ENCODE measurements at places on chromosomes 4 and X.

DNA sequence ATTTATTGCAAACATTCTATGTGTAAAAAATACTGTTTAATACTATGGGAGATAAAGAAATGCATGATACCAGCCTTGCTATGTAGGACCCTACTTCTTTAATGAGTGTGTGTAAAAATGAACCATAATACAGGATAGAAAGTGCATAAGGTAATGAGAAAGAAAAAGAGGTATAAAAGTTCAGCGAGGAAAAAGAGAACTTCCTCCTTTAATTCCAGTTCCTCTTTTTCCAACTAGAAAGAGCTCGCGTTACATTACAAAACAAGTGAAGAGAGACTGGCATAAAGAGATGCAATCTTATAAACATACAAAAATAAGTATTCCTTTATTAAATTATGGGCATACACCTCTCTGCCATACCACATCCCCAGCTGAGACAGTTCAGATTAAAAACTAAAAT, 77.4 kb downstream of the ANKRD17 start:
- DNase-seq: no peak

GRCh38 chrX:77597090-77597489, 149.9 kb downstream of the FGF16 start:
- no peak for DNase-seq

GRCh38 chr4:7301126-7301785, 108.9 kb downstream of the SORCS2 start:
- no peak for DNase-seq

DNA sequence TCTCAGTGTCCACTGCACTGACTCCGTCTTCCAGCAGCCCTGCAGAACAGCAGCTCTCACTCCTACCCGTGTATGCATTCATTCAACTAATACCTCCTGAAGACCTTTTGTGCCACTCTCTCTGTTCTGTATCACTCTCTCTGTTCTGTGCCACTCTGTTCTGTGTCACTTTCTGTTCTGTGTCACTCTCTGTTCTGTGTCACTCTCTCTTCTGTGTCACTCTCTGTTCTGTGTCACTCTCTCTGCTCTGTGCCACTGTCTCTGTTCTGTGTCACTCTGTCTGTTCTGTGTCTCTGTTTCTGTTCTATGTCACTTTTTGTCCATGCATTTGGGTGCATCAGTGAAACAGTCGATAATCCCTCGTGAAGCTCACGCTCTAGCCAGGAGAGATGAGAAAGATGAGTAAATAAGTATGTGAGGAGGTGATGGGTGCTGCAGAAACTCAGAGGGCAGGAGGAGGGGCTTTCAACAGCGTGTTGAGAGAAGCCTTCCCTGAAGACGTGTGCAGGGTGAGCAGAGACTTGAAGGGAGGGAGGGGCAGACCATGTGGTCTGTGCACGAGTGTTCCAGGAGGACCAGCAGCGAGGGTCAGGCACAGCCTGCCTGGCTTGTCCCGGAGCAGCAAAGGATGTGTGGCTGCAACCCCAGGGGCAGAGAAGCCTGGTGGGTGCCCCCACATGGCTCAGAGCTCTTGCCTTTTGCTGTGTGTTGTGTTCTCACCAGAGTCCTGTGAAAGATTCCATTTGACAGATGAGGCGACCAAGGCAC, 8.9 kb downstream of the PIGG start:
- DNase-seq: no peak

DNA sequence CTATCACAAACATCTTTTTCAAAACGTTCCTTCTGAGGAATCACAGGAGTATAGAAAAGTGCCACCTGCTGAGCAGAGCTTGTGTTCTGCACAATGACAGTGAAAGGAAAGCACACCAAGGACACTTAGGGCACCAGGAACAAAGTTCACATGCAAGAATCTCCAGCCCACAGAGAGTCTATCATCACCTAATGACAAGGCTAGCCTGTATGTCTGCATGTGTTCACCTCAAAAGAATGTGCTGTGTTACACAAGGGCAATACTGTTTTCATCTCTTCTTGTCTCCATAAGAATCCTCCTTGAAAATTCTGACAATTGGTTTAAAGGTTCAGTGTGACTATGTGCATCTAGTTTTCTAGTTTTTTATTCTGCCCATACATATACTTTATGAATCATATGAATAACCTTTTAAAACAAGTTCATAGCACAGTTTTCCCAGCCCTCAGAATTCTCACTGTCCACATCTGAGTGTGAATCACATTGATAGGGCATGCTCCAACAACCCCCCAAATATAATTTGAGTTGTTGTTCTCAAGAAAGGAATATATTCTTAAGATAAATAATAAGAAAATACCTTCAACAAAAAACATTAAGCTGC, 118.0 kb downstream of the PWWP3B start:
- no peak for DNase-seq
